ENCODE measurements at places on chromosomes 12 and 14.

DNA sequence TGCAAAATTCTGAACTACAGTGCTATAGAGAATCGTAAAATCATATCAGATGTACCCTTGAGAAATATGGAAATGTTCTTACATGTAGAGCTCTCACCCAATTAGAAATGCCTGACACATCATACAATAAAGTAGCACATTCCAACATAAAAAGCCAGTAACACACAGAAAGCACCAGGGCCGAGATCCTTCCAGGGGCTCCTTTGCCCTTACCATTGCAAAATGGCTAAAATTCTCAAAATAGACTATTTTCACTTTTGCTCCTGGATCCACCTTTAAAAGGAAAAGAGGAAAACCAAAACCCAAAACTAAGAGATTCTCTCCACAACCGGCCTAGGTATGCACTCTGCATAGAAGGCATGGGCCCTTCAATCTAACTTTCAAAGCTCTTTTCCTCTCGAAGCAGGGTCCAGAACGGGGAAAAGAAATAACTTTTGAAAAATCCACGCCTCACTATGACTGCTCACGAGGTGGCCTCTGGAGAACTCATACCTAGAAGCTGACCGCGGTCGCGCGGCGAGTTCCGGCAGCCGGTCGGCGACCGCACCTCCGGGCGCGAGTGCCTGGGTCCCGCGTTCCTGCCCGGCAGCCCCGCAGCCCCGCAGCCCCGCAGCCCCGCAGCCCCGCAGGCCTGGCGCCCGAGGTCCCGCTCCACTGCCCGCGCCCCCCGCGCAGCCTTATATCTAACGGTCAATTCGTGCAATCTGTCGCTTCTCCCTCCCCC lies 2.7 kb downstream of the OTX2 start:
- no peak for DNase-seq

DNA sequence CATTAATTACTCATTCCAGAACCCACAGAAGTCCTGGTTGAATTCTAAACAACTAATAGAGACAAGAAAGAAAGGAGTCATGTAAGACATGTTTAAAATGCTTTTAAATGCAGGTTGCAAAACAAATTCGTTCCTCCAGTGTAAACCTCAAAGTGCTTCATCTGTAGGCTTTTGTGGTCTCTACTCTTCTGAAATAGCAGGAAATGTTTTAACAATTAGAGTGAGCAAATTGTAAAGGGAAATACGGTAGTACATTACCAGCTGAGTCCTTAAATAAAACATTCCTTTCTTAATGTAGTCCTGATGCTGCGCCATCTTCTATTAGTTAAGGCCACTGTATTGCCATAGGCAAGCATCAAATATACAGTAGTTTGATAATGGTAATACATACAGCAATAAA lies 1934.2 kb upstream of the SEL1L start:
- DNase-seq, result no peak

- no peak for DNase-seq
Measured at GRCh38 chr14:22715186-22715812, 51.2 kb upstream of the OXA1L start.

- DNase-seq, result no peak
Measured at GRCh38 chr12:42921741-42922504, 332.4 kb upstream of the PRICKLE1 start.

DNA sequence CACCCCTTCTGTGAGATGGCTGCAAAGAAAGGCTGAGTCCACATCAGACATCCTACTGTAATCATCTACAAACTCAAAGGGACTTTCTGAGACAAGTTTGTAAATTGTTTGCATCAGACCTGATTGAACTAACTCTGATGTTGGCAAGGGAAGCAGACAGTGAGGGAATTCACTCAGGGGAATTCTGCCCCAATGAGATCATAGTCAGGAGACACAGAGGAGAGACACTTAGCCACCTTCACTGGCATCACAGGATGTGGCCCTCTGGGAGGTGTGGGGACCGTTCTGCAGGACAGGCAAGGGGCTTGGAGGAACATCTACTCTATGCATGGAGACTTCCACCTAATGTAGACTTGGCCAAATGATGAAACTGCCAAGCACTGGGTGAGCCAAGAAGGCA lies 70.7 kb upstream of the DDX11 start:
- no peak for DNase-seq

DNA sequence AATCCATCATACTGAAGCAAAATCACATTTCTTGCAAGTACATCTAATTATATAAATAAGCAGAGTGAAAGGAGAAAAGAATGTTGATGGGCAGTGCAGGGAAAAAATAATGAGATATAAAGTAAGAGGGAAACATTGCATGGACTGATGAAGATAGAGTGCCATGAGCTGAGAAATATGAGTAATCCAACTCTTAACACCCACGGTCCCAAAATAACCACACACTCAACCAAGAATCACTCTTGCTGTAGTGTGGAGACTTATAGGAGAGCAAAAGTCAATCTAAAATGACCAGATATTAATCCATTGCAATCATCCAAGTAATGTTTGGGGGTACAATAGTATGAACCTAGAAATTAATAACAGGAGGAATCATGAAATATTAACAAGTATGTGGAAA lies 40.2 kb downstream of the MYF5 start:
- no peak for DNase-seq

GRCh38 chr12:45260104-45260815 lies 44.4 kb downstream of the ANO6 start:
- DNase-seq, result no peak

DNA sequence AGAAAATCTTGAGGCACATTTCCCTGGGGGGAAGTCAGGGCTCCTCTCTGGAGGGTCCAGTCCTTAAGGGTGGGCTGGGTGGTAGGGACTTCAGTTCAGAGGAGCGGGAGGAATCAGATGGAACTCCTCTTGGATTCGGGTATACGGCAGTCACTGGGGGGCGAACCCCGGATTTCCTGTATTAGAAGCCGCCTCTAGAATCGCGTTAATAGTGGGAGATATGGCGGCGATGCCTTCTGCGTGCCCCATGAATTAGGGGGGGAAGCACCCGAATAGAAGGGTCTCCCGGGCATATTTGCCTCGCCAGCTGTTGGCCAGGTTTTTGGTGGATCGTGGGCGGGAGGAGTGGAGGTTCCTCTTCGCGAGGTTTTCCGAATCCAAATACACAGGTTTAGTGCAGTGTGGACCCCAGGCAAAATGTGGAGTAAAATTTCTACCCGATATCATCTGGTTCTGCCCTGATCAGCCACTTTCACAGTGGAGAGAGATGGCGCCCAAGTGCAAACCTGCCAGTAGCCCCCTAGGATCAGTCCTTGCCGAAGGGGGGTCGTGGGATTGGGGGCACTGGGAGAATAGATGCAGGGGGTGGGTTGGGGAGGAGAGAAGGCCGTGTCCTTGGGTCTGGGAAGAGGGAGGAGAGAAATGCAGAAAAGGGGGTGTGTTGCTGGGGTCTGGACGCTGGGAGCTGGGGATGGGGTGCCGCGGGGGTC lies 628 bp downstream of the MEG3 start:
- DNase-seq, result no peak

GRCh38 chr12:101166866-101167265 lies 43.2 kb downstream of the SLC5A8 start:
- DNase-seq, result no peak

DNA sequence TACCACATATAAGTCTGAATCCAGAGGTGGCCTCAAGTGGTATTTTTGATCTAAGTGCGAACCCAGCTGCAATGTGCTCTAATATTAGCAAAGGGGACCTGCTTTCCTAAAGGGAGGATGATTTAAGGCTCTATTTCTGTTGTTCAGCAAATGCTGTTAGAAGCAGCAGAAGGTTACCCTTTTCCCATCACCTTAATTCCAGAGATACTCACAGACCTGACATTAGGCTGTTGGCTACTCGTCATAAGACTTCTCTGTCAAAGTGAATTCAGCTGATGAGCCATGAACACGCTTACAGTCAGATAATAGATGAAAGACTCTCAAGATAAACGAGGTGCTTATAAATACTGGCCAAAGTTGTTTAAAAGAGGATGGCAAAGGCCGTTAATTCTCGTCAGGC lies 308.7 kb upstream of the DDHD1 start:
- no peak for DNase-seq

DNA sequence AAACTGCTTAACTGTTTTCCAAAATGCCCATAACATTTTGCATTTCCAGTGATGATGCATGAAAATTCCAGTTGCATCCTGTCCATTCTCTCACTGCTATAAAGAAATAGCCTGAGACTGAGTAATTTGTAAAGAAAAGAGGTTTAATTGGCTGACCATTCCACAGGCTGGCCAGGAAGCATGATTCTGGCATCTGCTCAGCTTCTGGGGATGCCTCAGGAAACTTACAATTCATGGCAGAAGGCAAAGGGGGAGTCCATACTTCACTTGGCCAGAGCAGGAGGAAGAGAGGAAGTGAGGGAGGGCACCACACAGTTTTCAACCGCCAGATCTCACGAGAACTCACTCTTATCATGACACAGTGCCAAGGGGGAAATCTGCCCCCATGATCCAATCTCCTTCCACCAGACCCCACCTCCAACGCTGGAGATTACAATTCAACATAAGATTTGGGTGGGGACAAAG lies 18.2 kb upstream of the CLEC2D start:
- peak; percentile 74 for DNase-seq

- DNase-seq, result no peak
Measured at GRCh38 chr12:85186236-85186635, 93.8 kb upstream of the ALX1 start.

- no peak for DNase-seq
Measured at GRCh38 chr14:33709283-33709682, 241.6 kb downstream of the EGLN3 start.

DNA sequence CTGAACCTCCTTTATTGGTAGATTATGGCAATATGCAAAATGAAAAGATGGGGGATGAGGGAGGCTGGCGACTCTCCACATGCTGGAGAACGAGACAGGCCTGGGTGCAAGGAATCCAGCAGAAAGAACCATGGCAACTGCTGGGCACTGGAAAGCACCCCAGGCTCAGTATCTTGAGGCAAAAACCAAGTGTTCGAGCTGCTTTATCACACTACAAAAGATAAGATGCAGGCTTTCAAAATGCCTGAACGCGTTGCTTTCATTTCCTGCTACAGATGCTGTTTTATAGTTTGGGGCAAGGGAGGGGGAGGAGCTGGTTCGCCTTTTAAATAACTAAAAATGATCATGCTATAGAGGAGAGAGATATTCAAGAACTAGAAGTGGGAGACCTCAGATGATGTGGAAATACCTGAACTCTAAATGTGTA lies 38.9 kb downstream of the NIN start:
- DNase-seq, result no peak

DNA sequence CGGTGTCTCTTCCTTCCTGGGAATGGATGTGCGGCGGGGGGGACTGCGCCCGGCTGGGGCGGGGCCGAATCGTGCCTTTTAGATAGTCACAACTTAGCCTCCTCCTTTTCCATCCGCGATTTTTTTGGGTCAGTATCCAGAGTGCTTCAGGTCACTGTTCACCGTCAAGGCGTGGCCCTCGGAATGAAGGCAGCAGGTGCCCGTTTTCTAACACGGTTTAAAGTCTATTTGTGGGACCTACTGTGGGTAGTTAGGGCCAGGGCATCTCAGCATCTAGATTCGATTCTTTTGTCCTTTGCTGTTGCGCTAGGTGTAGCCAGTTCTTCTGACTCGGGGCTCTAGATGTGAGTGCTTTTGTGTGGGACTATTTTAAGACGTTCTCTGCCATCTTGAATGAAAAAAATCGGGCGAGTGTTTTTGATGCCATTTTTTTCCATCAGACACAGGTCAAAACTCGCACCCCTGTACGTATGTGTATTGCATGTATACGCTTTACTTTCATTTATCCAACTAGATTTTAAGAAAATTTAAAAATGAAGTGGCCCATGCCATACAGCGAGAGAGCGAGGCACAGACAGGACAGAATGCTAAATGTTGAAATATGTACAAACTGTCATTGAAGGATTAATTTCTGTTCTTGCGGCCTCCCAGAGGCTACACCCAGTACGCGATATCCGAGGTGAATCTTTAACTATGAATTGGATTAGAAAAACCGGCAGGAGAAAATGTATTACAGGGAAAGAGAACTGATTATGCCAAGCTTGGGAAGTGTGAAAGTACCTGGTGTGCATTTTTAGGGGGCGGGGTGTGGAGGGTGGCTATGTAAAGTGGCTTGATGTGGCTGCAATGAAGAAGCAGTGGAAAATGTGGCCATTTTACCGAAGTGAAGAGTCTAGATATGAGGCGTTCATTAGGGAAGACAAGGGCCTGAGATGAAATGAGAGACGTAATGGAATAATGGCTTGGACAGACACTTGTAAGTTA lies 835 bp downstream of the VEZT start:
- peak; percentile 67 for DNase-seq

- DNase-seq, result no peak
Measured at GRCh38 chr12:65330331-65330730, 51.8 kb downstream of the MSRB3 start.

DNA sequence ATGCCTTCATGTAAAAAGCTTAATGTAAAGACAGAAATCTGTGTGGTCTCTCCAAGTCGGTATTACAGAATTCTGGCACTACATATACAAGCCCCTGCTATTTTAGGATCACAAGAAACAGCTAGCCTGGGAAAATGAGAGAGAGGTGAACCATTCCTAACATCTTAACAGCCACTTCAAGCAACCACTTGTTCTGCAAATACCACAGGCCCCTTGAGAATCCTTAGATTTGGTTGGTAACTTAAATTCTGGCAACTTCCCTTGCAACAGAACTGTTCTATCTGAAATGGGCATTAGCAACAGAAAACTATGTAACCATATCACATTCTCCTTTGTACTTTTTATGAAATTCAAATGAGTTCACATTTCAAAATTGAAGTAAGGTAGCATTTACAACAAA lies 68.5 kb downstream of the SPPL3 start:
- no peak for DNase-seq

GRCh38 chr14:105503296-105503640 lies 12.2 kb downstream of the TEDC1 start:
- no peak for DNase-seq

GRCh38 chr14:75442642-75443041 lies 14.8 kb downstream of the JDP2 start:
- DNase-seq, result no peak

GRCh38 chr14:56195704-56196103 lies 77.5 kb downstream of the PELI2 start:
- peak; percentile 11 for DNase-seq

GRCh38 chr12:28799348-28799747 lies 349.7 kb upstream of the FAR2 start:
- no peak for DNase-seq

- DNase-seq, result peak; percentile 24
Measured at GRCh38 chr12:51886021-51886710, 1.7 kb upstream of the ANKRD33 start.

DNA sequence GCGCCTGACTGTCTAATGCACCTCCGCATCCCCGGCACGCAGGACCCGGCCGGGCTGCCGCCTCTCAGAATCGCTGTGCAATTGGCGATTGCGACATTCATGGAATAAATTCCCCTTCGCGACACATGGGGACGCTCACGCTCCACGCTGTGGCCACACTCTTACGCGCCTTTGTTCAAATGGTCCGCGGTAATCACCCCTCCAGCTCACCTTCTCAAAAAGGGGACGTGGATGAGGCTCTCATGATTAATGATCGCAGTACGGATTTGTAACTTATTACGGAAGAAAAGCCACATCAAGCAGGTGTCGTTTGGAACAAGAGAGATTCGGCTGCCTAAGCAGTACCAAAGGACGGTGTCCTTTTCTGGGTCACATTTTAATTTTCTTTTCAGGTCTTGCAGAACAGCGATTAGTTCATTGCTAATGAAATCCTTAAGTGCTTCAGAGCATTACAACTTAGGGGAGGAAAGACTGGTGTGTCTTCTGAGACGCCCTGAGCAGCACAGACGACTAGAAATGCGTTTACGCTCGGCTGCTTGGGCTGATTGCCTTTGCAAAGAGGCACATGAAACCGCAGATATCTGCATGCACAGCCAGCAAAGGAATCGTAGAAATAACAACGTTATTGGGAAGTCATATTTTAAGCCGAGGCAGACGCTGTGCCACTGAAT lies 37.3 kb upstream of the ADGRD1 start:
- peak; percentile 25 for DNase-seq
